ENCODE measurements at places on chromosomes 1 and 21.
A peak's percentile ranks its signal among the peaks of the same experiment; 100 is the strongest.

- no peak for DNase-seq
Observed at GRCh38 chr1:97505289-97505688, 415.5 kb downstream of the DPYD start.

- no peak for DNase-seq
Observed at GRCh38 chr1:82386365-82387011, 585.8 kb downstream of the ADGRL2 start.

- DNase-seq: no peak
Observed at GRCh38 chr21:41258617-41259016, 58.0 kb upstream of the FAM3B start.

DNA sequence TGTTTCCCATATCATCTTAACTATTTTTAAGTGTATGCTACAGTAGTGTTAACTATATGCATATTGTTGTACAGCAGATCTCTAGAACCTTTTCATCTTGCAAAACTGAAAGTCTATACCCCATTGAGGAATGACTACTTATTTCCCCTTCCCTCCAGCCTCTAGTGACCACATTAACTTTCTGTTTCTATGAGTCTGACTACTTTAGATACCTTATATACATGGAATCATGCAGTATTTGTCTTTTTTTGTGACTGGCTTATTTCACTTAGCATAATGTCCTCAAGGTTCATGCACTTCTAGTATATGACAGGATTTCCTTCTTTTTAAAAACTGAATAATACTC lies 96.5 kb upstream of the BTG3 start:
- DNase-seq: no peak

- DNase-seq: no peak
Observed at GRCh38 chr1:234597894-234598293, 12.1 kb downstream of the IRF2BP2 start.

DNA sequence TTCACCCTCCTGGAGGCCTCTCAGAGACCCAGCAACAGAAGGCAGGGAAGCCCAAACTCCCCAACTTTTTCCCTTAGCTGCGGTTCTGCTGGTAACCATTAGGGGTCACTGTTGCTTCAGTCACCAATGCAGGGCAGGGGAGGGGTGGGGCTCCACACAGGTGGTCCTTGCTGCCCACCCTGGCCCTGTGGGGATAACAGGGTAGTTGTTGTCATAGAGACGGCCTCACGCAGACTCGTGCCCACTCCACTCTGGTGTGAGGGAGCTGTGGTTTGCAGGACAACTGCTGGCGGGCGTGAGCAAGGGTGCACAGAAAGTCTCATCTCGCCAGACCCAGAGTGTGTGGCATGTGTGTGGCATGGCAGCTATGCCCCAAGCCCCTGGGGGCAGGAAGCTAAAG lies 19.9 kb downstream of the INSRR start:
- no peak for DNase-seq

DNA sequence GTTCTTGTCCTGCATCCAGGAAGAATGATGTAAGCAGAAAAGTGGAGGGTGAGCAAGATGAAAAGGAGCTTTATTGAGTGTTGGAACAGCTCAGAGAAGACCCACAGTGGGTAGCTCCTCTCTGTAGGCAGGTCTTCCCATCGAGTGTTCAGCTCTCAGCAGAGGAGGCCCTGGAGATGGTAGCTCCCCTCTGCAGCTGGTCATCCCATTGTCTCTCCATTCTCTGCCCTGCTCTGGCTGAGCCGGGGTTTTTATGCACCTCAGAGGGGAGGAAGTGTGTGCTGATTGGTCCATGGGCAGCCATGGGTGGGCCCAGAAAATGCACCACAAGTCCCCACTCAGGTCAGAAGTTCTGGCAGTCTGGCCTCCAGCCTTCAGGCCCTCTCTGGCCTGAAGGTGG lies 713.7 kb downstream of the MATN1 start:
- DNase-seq: no peak

DNA sequence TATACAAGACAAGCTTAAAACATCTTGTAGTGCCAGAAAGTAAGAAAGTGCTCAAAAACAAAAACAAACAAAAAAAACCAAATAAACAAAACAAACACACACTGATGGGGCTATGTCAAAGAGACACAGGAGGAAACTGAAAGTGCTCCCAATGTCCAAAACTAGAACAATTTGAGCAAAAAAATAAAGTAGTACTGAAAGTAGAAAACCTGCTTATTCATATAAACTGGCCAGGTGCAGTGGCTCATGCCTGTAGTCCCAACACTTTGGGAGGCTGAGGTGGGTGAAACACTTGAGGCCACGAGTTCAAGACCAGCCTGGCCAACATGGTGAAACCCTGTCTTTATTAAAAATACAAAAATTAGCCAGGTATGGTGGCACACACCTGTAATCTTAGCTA lies 129.9 kb downstream of the GLUL start:
- DNase-seq: no peak

DNA sequence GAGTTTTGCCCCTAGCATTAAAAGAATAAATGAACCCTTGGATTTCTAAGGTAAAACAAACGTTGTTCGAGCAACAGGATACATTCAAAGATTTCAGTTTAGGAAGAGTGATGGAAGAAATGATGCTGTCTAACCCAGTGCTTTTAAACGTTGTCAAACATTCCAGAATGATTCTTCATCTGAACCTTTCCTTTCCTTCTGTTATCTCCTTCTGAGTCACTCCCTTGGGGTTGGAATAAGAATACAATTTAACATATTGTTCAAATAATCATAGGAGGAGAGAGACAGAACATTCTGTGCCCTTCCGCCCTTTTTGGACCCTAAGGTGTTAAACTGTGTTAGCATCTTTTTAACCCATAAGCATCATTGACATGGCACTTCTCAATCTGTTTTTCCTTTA lies 61.1 kb upstream of the RCOR3 start:
- no peak for DNase-seq

- DNase-seq: no peak
Observed at GRCh38 chr1:242008826-242009495, 10.1 kb upstream of the MAP1LC3C start.

DNA sequence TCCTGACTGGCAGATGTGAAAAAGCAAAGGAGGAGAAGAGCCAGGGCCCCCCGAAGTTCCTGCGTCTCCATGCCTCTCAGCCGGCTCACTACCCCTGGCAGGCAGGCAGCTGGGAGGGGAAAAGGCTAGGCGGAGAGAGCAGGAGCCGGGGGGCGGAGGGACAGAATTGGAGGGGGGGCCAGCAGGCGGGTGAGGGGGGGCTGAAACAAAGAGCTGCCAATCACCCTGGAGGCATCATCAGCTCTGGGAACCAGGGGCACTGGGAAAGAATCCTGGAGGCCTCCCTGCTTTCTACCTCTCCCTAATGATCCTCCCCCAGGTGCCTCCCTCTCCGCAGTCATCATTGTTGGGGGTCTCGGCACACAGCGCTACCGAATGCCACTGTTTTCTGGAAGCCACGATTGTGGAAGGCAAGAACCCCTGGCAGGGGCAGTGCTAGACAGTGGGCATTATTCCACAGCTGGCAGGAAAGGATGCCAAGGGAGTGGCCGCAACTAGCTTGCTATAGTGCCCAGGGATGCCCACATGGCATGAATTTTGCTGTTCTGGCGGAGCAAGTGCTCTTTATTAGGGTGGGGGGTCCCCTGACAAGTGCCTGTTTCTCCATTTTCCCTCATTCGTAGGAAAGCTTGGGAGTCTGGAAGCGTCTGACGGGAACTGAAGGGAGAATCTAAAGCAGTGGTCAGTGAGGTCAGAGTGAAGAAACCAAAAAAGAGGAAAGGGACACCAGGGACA lies at the start of gene THBS3:
Gene THBS3 (minus strand): TSS at position 92 of the 735 bp plus-strand sequence. CDS start 21 bp downstream, at position 71.
- DNase-seq: no peak

GRCh38 chr1:206534552-206534951 lies 27.2 kb downstream of the RASSF5 start:
- DNase-seq: no peak

- no peak for DNase-seq
Observed at GRCh38 chr1:231591466-231591865, 35.1 kb upstream of the DISC1 start.

- DNase-seq: no peak
Observed at GRCh38 chr1:198630863-198631262, 8.0 kb upstream of the PTPRC start.

- DNase-seq: no peak
Observed at GRCh38 chr1:14242123-14242522, 356.4 kb upstream of the KAZN start.

- no peak for DNase-seq
Observed at GRCh38 chr1:26477446-26478152, 5.4 kb downstream of the HMGN2 start.

DNA sequence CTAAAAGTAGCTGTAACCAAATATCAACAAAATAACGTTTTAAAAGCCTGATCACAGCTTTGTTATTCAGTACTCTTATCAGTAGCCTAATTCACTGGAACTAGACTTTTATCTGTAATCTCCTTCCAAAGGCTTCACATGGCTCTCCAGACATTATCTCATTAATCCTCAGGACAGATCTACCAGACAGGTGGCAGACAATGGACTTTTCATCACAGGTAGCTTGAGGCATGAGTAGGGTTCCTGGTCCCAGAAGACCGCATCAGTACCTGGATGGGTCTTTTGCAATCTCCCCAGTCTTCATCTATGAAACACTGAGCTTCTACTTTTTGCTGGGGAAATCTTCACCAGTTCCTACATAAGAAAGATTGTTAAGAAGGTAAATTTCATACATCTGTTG lies 132.2 kb upstream of the FOXD3 start:
- DNase-seq: no peak

DNA sequence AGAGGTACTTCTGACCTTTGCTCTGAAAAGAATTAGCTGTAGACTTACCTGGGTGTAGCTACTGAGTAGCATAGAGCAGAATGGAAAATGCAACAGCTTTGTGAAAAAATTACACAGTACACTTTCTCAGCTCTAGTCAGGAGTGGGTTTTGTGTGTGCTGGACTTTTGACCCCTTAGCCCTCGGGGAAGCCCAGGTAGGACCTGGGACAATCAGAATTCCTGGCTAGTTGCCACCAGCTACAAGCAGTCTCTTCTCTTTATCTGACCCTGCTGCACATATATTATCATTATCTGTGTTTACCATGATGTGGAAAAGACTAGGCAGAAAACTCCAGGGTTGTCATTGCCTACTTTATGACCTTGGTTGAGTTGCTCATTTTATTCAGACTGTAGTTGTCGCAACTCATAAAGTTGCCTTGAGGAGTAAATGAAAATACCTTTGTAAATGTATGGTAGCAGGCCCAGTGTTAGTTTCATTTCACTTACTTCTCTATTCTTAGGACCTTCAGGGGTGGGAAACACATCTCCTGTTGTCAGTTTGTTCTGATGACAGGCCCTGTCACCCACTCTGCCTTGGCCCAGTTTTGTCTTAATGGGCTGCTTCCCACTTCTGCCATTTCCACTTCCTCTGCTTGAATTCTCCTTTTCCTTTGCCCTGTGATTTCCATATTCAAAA lies 5.4 kb downstream of the NEK7 start:
- no peak for DNase-seq

DNA sequence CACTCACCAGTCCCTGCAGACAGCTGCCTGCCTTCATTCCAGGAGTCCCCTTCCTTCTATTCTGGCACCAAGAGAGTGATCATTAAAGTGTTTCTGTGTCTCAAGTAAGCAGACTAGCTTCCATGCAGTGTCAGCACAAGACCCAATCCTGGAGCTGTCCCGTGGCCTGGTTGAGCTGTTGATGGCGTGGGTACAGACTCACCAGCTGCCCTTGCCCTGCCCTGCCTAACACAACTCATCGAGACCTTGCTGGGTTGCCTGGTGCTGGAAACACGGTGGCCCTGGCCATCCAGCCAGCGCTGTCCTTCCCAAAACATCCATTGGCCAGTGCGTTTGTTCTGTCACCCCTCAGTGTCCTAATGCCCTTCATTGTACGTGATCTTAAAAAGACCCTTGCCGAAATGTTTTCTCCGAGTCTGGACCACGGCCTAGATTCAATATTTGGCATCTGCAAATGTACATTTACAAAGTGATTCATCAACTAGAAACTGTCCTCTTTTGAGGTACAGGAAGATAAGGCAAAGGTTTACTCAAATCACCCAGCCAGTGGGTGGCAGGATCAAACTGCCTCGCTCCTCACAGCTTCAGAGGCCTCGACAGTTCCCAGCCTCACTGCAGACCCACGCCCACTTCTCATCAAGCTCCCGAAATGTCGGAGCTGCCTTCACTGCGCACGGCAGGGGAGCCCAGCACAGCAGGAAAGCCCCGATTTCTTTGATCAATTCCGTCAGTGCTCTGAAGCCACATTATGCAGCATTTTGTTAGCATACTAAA lies 494.2 kb downstream of the KIF26B start:
- no peak for DNase-seq

GRCh38 chr1:118473825-118474224 lies 288.8 kb upstream of the SPAG17 start:
- no peak for DNase-seq

DNA sequence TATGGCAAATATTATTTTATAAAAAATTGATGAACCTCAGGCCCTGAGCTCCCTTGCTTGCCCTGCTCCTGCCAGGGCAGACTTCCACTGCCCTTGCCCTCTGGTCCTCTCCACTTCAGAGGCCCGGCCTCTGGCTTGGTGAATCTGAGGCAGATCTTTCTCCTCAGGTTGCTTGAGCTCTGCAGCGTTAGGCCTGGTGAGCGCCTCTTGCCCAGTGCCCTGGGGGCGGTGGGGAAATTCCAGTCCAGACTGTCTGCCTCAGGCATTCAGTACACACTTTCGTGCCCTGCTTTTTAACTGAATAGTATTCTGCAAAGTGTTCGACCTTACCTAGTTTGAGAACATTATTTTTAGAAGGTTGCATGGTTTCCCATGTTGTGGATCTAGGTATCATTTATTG lies 98.2 kb downstream of the PCBP3 start:
- DNase-seq: no peak

DNA sequence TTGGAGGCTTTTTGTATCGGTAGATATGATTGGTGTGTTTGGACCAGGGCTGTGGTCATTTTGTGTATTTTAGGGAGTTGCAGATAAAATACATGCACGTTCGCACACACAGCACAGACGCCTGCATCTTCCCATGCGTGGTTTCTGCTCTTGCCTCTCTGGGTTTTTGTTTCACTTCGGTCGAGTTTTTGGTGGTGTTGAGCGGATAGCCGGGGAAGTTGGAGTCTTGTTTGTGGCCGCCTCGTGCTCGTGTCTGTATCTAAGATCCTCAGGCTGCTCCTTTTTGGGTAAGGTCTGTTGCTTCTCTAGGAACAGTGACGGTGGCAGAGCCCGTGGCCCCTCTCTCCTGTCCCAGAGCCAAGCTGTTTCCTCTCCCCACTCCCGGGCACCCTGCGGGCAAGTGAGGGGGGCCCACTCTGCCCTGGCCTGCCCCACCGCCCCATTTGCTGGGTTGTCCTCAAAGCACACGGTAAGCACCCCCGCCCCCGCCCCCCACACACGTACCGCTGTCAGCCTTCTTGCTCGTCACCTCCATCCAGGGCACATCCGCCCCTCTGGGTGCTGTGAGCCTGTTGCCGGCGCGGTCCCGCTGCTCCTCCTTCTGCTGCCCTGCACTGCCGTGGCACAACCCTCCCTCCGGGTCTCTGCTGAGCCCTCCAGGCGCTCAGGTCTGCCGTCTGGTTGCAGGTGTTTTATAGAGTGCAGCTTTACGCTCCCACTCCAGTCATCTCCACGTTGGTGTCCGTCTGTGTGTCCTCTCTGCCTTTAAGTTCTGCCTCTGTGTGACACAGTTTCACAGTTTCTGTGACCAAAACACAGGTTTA lies 51.9 kb downstream of the AGPAT3 start:
- peak; percentile 25 for DNase-seq
